ENCODE measurements at places on chromosomes 3 and 15.

- no peak for DNase-seq
Observed at GRCh38 chr15:38560456-38560926, 4.1 kb downstream of the RASGRP1 start.

DNA sequence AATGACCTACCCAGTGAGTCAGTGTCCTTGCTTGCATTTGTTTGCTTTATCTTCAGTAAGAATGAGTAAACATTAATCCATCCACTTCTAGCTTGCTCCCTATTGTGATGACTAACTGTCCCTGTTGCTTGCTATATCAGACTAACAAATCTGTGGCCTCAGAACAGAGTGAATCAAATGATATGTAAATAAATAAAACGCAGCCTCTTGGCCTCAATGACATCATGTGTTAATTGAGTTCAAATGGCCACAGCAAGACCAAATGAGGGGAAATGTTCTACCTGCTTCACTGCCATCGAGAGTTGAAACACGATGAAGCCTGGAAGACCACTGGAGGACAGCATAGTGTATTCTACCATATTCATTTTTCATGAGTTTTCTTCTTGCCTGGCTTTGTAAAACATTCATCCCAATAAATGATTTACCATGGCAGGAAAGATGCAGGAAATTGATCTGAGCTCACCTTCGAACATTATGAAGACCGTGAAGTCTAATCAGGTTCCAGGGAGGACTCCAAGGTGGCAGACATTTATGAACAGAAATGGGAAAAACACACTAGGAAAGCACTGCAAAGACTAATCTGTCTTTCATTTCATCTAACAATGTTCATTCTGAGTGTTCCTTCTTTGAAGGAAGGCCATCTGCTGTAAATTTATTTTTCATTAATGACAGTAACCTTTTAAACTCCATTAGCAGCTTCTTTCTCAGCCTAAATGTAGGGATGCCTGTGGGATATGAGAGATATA lies 1144.5 kb downstream of the TUSC7 start:
- no peak for DNase-seq

DNA sequence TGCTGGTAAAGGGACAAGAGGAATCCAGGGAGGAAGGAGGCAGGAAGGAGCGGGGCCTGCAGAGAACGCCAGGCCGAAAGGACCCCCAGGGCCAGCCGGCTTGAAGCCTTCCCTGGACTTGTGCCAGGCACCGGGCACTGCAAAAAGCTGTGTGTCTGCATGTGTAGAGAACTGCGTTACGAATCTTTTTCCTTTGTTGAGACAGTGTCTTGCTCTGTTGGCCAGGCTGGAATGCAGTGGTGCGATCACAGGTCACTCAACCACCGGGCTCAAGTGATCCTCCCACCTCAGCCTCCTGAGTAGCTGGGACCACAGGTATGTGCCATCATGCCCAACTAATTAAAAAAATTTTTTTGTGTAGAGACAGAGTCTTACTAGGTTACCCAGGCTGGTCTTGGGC lies 17.0 kb upstream of the MUC4 start:
- DNase-seq, result no peak

- no peak for DNase-seq
Observed at GRCh38 chr15:30030345-30030744, 52.4 kb upstream of the GOLGA8J start.

- no peak for DNase-seq
Observed at GRCh38 chr15:35080226-35080625, 4.9 kb downstream of the NANOGP8 start.

DNA sequence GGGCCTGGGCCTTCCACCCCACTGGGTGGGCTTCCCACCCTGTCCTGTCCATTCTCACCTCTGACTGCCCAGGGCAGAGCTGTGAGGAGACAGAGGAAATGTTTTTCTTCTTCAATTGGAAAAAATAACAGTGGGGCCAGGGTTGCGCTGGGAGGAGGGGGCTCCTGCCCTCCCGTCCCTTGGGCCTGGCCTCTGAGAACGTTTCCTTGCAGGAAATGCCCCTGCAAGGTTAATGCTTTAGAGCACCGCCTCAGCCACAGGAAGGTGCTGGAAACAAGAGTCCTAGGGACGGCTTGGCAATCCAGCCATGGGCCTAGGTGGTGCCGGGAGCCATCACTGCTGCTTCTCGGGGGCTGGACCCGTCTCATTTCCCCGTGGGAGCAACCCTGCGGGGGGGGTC lies 3.8 kb upstream of the PLXND1 start:
- no peak for DNase-seq

GRCh38 chr3:66220066-66220465 lies 735 bp upstream of the SLC25A26 start:
- no peak for DNase-seq

- no peak for DNase-seq
Observed at GRCh38 chr3:138418601-138419206, 15.7 kb upstream of the ESYT3 start.

DNA sequence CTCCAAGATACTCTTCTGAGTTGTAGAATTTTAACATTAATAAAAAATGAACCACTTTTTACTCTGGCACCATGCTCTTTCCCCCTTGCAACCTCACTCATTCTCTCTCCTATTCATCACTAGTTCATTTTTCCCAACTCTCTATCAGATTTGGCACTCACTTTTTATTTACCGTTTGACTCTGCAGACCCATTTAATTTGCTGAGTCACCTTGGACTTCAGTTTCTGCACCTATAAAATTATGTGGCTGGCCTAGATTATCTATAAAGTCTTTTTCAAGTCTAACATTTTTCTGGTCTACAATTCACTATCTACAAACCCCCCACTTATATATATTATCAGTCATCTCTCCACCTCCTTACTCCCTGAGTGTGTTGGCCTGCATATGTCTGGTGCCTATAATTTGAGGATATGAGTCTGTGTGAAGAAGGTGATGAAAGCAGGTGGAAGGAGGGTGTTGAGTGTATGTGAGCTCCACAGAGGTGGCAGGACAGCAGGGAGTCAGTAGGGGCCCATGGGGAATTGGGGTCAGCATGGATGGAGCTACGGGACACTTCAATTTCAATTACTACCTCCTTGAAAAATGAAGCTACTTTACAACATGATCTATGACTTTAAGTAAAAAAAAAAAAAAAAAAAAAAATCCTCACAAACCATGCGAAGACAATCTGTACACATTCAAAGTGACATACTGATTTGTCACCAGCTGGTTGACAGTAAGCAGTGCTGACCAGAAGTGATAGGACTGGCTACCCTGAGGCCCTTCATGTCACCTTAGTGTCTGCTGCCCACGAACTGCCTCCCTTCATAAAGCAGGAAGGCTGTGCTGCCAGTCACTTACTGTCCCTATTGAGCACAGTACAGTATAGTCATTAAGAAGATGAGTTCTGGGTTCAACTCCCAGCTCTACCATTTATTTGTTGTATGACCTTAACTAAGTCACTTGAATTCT lies 334.2 kb upstream of the IL12A start:
- no peak for DNase-seq

DNA sequence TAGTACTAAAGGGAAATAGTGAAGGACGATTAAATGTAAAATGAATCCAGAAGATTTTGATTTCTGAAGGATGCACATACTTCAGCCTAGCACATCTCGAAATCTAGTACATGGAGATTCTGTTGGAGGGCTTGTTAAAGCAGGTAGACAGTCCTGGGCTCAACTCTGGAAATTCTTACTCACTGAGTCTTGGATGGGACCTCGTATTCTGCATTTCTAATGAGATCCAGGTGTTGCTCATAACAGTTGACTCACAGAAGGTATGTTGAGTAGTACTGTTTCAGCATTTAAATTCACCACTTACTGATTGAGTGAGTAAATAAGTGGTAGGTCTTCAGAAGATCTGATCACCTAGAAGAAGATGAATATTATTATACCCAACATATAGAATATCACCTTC lies 623.4 kb upstream of the SGO1 start:
- no peak for DNase-seq

DNA sequence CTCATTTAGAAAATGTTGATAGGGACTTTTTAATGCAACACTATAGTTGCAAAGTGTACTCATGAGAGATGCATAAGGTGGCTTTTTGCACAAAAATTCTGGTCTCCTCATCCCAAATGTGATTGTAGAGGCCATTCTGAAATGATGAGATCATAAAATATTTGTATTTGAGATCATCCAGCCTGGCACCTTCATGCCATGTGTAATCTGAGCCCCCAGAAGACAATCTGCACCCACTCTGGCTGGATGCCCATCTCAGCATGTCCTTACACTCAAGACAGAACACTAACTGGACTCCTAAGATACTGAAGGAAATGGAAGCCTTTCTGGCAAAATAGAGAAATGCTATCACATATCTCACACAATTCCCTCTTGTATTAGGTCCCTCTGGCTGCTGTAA lies 49.2 kb downstream of the SLC7A14 start:
- DNase-seq, result no peak

GRCh38 chr3:119206611-119207511 lies 33.5 kb downstream of the UPK1B start:
- no peak for DNase-seq

- no peak for DNase-seq
Observed at GRCh38 chr3:15331072-15331605, 1.2 kb downstream of the SH3BP5 start.

GRCh38 chr3:71831599-71831998 lies 46.7 kb upstream of the PROK2 start:
- DNase-seq, result no peak

DNA sequence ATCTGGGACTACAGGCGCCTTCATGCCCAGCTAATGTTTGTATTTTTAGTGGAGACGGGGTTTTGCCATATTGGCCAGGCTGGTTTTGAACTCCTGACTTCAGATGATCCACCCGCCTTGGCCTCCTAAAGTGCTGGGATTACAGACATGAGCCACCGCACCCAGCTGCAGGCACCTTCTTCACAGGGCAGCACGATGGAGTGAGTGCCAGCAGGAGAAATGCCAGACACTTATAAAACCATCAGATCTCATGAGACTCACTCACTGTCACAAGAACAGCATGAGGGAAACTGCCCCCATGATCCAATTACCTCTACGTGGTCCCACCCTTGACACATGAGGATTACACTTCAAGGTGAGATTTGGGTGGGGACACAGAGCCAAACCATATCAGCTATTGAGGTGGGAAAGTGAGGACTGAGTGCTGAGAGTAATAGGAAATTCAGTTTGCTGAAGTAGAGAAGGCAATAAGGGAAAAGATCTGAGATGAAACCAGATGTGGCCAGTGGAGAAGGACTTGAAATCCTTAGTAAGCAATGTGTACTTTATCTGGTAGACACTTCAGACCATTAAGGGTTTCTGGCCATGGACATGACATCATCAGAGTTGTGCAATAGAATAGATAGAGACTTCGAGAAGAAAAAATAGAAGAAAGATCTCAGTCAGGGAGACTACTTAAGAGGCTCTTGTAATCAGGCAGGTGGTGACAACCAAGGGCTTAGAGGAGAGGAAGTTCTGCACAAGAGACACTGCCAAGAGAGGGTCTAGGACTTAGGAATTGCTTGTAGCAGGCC lies 18.1 kb upstream of the ATP13A5 start:
- DNase-seq, result no peak

GRCh38 chr15:75049392-75049791 lies 26.0 kb downstream of the PPCDC start:
- DNase-seq, result peak; percentile 68

DNA sequence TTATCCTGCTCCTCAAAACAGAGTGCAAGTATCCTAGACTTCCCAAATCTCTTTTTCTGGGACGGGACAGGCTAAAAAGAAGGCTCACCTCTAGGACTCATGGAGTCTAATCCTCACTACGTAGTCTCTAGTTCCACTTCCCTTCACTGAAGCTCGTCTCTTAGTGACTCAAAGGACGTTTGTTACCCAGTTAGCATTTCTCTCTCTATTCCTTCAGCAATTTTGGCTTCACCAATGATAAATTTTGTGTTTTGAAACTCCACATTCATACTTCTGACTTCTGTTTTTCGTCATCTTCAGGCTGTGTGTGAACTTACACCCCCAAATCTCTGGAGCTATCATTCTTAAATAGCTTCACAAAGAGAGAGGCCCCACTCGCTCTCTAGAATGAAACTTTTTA lies 627.1 kb downstream of the NAALADL2 start:
- no peak for DNase-seq

DNA sequence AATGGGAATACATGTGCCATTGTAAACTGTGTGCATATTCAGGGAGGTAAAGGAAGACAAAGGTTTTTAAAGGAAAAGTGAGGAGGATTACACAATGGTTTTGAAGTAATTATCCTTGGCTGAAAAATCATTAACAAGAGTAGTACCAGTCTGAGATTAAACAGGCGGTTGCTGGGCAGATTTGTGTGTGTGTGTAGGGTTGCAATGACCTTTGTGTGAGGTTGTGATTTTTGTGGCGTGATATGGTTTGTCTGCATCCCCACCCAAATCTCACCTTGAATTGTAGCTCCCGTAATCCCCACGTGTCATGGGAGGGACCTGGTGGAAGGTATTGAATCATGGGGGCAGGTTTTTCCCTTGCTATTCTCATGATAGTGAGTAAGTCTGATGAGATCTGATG lies 7.0 kb downstream of the DLEC1 start:
- DNase-seq, result no peak

- no peak for DNase-seq
Observed at GRCh38 chr3:131236421-131236820, 145.2 kb upstream of the NUDT16 start.

GRCh38 chr15:68781766-68782588 lies 38.7 kb downstream of the ANP32A start:
- no peak for DNase-seq

DNA sequence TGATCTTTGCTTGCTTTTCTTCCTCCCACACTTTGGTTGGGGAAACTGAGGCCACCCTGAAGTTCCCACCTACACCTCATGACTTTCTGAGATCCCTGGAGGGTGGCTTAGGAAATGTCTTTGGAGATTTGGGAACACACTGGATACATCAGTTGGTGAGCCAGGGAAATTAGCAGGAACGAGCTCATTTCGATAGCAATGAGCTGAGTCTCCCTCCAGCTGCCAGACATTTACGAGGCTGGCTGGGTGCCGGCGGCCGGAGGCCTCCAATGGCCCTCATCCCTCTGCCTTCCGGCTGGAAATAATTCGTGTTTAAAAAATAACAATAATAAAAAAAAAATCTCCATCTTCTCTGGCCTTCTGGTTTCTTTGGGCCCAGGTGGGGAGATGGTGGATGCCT lies 38.8 kb downstream of the SMAD6 start:
- no peak for DNase-seq

GRCh38 chr15:95669146-95669922 lies 661.2 kb upstream of the NR2F2 start:
- DNase-seq, result no peak

- DNase-seq, result no peak
Observed at GRCh38 chr3:99839613-99840012, 22.0 kb downstream of the CMSS1 start.

GRCh38 chr3:178325330-178325729 lies 210.9 kb upstream of the KCNMB2 start:
- peak; percentile 73 for DNase-seq

- DNase-seq, result no peak
Observed at GRCh38 chr3:154616298-154616697, 186.3 kb upstream of the GPR149 start.

DNA sequence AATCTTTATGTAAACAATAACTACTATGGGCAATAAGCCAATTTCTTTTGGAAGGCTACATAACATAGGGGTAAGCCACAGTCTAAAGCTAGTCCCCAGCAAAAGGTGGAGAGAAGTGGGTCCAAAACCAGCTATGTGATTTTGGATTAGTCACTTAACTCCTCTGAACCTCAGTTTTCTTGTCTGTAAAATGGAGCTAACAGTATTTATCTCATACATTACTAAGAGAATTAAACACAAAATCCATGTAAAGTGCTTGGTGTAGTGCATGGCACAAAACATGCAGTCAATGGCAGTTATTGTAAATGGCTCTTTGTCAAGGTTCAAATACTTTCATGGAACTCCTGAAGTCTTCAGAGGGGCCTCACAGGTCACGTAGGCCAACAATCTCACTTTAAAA lies 13.3 kb downstream of the RFT1 start:
- DNase-seq, result no peak

GRCh38 chr15:53831907-53832770 lies 72.7 kb upstream of the WDR72 start:
- no peak for DNase-seq

Measured in brain (organoid and tissue), 16 donors.